ENCODE measurements at places on chromosomes 1 and 21.

DNA sequence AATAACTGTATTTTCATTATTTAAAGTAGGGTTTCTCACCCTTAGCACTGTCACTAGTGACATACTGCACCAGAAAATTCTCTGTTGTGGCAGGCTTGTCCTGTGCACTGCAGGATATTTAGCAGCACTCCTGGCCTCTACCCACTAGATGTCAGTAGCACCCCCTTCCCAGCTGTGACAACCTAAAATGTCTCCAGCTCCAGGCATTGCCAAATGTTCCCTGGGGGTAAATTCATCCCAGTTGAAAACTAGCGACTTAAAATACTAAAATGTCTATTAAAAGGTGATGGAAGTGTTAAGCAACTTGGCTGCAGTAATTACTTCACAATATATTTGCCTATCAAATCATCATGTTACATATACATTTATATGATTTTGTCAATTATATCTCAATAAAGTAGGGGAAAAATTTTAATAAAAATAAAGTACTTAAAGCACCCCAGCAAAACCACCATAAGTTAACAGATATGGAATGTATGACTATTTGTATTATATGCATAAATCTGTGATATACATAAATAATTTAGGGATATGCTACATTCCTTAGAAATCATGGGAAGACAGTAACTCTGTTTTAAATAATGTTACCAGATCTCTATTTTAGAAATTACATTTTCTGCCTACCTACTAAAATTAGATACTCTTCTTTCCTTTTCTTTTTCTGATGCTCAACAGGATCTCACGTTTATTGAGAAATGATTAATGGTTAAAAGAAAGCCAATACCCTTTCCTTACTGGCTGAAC, 74.6 kb downstream of the ARID4B start:
- no peak for DNase-seq

DNA sequence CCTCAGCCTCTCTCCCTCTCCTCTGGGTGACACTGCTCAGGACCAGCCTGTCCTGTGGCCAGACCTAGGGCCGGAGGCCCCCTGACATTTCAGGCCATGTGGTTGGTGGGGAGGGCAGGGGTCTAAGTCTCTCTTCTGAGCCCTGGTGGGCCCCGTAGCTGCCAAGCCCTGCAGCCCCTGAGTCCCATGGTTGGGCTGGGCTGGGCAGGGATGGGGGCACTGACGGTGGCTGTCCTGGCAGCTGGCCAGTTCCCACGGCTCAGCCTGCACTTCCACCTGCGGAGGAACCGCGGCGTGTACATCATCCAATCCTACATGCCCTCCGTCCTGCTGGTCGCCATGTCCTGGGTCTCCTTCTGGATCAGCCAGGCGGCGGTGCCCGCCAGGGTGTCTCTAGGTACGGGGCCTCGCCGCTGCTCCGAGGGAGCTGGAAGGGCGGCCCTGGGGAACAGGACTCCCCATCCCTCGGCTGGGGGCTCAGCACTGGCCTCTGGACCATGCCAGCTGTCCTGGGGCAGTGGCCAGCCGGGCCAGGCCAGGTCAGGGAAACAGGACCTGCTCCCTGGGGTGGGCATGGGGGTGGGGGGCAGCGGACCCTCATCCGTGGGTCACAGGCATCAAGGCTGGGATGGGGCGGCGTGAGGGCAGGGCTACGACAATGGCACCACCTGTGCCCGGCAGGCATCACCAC, 9.9 kb downstream of the GABRD start:
- no peak for DNase-seq

GRCh38 chr1:232317350-232317749, 312.6 kb downstream of the SIPA1L2 start:
- DNase-seq, result no peak

DNA sequence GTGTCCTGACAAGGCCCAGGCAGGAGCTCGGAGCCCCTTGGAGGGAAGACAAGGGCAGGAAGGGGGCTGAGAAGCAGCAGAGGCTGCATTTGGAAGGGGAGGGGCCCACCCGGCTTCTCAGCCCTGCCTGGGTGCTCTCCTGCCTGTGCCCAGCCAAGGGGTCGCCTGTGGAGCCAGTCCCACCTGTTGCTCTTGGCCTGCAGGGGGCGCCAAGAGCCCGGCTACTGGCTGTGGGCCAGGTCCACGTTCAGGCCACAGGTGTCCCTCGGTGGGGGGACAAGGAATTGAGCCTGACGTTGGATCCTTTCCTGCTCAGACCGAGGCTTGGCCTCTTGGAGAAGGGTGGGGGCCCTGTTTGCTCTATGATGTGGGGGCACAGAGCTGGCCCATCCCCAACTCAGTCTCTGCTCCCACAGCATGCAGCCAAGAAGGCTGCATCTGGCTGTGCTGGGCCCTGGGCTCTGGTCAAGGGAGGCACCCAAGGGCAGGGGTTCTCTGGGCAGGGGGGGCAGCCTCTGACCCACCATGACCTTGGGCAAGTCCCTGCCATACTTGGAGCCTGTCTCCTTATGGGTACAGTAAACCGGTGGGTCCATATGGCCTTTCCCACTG, 10.9 kb downstream of the WNT4 start:
- DNase-seq, result peak; percentile 11

- peak; percentile 61 for DNase-seq
These were observed 54.8 kb upstream of the SOD1 start for GRCh38 chr21:31604591-31605190.

- no peak for DNase-seq
These were observed 25.2 kb upstream of the SPAG17 start for GRCh38 chr1:118210051-118210722.

DNA sequence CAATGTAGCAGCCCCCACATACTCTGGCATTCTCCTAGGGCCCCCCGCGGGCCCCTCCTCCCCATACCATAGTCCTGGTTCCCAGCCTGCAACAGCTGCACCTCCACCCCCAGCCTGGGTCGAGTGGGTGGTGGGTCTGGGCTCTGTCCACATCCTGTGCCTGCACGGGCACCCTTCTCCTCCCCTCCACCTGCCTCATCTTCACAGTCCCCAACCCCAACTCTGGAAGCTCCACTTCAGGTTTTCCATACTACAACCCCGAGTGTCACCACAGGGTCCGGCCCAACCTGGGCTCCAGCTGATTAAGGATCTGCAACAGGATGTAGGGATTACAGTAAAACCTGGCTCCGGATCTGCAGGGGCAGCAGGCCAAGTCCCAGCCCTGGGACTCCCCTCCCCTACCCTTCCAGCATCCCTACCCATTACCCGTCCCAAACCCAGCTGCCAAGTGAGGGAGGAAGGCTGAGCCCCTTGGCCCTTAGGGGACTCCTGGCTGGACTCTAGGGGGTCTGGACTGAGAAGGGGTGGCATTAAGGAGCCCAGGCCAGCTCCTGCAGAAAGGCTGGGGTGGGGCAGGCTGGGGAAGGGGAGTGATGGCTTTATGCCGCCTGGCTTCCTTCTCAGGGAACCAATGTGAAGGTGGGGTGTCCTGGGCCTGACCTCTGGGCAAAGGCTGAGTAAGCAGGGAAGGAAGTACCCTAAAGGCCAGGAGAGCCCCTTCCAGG, 116.8 kb downstream of the CASZ1 start:
- no peak for DNase-seq

- peak; percentile 31 for DNase-seq
These were observed 86.3 kb downstream of the VWA5B1 start for GRCh38 chr1:20376880-20377494.

DNA sequence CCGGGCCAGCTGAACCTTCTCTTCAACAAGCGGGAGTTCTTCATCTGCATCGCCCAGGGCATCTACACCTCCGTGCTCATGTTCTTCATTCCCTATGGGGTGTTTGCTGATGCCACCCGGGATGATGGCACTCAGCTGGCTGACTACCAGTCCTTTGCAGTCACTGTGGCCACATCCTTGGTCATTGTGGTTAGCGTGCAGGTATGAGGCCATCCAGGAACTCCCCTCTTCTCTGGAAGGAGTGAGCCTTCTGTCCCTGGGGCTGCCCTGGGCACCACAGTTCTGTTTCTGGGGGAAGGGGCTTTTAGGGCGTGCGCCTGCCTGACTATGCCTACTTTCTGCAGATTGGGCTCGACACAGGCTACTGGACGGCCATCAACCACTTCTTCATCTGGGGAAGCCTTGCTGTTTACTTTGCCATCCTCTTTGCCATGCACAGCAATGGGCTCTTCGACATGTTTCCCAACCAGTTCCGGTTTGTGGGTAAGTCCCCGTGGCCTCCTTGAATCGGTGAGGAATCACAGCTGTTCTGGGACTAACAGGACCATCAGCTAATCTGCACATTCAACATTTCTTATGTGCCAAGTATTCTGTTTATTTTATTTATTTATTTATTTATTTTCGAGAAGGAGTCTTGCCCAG, 21.1 kb downstream of the ATP8B2 start:
- DNase-seq, result no peak

GRCh38 chr1:236107121-236107907, 35.0 kb upstream of the GPR137B start:
- DNase-seq, result no peak

DNA sequence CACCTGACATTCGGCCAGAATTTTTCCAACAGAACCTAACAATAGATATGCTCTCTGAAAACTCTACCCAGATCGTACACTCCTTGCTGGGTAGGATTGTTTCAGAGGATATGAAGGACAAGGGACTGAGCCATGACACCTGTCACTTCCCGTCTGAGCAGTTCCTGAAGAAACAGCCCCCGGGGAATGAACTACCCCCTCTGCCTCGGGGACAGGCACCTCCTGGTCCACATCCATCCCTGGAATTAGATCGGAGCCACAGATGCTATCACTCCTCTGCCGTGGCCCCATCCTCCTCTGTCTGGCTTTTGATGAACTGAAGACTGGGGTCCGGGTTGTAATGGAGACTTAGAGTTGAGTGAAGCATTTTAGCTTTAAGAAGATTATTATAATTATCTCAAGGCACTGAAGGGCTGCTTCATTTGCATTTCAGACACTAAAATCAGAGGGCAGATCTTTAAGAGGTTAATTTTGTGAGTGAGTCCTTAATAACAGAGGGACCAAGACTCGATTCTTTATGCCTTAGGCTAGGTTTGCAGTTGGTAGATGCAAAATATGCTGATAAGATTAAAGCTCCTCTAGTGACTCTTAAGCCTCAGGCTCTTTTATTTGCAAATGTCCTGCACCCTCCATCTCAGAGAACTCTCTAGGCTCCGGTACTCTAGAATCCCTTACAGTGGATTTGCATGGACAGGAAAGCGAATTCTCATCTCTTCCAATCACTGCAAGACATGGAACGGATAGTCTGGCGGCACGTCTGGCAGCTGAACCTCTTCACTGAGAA, 333.8 kb downstream of the KIF26B start:
- no peak for DNase-seq

- DNase-seq, result no peak
These were observed 14.0 kb downstream of the THEMIS2 start for GRCh38 chr1:27886353-27886679.

DNA sequence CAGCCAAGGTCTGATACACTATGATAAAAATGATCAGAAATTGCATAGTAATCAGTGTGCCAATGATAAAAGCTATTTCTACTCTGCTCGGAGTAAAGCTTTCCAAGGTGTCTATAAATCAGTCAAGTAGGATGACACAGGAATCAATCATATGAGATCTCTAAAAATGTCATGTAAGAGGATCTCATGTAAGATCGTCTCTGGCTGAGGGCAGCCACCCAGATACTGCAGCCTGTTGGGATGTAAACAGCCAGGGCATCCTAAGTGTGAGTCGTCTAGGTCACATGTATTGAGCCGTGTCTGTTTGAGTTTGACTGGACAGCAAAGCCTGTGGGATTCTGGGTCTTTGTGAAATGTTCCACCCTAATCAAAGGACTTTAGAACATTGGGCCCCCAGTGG, 2.8 kb upstream of the TEX35 start:
- no peak for DNase-seq

DNA sequence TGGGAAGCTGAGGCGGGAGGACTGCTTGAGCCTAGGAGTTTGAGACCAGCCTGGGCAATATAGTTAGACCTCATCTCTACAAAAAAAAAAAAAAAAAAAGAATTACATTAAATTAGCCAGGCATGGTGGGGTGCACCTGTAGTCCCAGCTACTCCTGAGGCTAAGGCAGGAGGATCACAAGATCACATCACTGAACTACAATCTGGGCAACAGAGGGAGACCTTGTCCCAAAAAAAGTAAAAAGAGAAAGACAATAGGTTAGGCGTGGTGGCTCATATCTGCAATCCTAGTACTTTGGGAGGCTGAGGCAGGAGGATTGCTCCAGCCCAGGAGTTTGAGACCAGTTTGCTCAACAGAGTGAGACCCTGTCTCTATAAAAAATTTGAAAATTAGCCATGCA, 130.3 kb downstream of the TIAM1 start:
- DNase-seq, result no peak

- no peak for DNase-seq
These were observed 75.6 kb upstream of the CNTN2 start for GRCh38 chr1:204967451-204967850.

- DNase-seq, result peak; percentile 12
These were observed 742 bp downstream of the SH3GLB1 start for GRCh38 chr1:86704972-86705664.

DNA sequence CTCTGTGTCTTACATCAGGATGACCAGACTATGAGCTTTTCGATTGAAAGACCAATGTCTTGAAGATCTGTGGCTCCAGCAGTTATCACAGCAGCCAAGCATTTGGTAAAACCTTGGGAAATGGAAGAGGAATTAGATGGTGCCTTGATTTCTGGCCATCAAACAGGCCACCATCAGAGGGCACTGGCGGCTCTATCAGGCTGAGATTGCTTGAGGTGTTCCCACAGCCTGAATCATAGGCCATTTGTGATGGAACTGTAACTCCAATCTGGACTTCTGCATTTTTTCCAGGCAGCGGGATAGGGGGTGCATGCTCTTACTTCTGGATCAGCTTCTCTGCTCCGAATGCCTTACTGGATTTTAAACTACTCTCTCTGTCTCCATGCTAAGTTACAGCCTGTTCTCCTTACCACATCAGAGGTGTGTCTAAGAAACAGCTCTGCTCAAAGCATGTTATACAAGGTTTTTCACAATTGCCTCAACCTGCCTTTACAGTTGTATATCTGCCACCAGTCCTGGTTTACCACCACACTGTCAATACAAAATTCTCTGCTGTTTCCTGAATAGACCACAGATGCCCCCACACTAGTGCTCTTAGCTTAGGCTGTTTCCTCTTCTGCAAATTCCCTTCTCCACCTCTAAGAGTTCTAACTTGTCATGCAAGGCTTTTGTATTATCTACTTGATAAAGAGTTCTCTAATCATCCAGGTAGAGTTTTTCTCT, 180.9 kb downstream of the PTGER3 start:
- DNase-seq, result no peak

GRCh38 chr1:119766374-119766794, 2.3 kb downstream of the HMGCS2 start:
- DNase-seq, result no peak

GRCh38 chr1:158272681-158273080, 17.0 kb upstream of the CD1C start:
- DNase-seq, result no peak

DNA sequence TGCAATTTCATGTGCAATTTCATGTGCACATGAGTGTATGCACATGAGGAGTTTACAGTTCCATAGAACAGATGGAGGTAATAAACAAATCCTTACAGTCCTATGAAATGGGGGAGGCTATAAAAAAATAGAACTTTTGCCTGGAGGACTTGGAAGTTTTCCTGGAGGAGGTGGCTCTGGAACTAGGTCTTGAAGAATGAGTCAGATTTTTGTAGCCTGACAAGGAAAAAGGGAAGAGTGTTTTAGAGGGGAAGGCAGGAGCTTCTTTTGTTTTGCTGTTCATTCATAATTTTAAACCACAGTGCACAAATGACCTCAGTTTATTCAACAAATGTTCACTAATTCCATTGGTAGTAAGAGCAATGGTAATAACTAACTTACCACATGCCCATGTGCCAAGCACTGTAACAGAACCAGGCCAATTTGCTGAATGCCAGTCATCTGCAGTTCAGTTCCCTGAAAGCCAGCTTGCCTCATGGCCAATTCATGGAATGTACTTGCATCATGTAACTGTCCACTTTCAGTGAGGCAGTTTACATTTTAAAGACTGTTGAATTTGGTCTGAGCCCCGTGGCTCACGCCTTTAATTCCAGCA, 2.7 kb downstream of the DIO1 start:
- DNase-seq, result no peak
